ENCODE measurements at places on chromosomes 6 and 20. TPM values are rescaled to one million over a fixed set of nuclear protein-coding genes. Genes with fewer than 3 reads are reported as not detected.

The DDX43 gene
- not detected for total RNA-seq

The MDFI gene
- not detected for total RNA-seq

GRCh38 chr6:36822506-36823269, 16.6 kb downstream of the CPNE5 start:
- no peak for DNase-seq

DNA sequence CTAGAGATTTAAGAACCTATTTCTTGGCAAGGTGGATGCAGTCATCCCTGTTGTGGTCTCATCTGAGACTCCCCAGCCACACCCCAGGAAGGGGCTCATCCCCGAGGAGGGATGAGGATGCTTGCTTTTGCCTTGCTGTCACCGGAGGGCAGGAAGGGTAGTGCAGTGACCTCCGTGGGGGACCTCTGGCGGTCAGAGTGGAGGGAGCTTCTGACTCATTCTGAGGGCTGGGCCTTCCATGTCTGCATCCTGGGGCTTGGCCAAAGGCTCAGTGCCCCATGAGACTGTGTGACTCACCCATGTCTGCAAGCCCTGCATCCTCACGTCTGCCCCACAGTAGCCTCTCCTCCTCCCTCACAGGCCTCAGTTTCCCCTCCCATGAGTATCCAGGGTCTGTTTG, 38.7 kb downstream of the UQCC2 start:
- peak; percentile 82 for DNase-seq

DNA sequence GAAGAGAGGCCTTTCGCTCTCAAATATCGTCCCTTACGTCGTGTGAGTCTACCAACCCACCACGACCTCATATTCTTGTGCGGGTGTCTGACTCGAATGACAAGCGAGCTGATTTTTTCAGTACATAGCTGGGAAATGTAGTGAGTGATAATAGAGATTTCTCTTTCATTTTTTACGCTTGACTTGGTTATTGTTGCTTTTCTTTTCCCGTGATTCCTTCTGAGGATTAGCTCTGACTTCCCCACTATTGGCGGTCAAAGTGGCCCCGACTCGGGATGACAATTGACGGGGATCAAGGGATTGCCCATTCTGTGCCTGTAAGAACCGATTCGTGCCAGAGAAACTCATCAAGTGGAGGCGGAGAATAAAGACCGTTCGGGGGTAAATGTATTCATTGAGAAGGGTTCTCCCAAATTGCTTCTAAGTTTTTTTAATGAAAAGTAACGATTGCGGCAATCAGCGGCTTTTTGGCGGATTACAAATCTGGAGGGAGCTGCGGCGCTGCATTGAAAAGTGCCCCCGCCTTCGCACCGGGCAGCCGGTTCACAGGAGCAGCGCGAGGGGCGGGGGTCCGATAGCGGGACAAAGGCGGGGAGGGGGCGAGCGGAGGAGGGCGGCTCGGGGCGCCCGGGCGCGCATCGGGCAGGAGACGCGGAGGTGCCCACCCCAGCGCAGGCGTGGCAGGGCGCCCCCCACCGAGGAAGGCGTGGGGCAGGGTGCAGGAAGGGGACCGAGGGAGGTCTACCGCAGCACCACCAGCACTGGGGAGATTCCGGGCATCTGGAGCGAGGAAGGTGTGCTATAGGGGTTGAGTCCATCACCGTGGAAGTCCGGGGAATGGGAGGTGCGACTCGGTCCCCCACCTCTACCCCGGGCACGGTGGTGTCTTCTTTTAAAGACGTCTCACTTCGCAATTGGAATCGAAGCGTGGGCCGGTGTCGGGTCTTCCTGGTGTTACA, 44.5 kb upstream of the OSTM1 start:
- DNase-seq: no peak

- no peak for DNase-seq
Observed at GRCh38 chr20:51352791-51353190, 189.7 kb downstream of the NFATC2 start.

DNA sequence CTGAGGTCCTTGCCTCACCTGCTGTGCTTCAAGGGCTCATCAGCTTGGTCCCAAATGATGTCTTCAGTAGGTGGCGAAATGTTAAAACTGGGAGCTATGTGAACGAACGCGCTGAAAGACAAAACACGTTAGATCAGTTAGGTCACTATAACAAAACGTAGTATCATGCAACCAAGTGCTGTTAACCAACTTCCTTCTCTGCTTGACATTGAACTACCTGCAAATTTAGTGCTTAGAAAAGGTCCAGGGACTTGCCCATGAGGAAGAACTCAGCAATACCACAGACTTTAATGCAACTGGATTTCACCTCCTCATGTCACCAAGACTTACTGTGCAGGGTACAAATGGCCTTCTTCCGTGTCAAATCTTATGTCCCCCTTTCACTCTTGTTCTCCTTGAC, 24.8 kb downstream of the BACH2 start:
- DNase-seq: no peak

All from MG63 (cell line).